ENCODE measurements at places on chromosomes 3 and 15.

DNA sequence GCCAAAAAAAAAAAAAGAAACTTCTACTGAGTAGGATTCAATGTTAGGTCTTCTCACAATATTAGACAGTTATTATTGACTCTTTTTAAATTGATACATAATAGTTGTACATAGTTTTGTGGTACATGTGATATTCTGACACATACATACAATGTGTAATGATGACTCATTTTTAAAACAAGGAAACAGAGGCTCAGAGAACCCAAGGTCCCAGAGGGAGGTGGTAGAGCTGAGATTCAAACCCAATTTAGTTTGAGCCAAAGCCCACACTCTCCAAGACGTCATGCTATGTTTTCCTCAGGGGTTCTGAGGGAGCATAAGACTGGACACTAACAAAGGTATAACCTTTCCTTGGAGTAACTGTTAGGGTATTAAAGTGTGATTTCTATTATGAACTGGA lies 40.6 kb downstream of the MYO5C start:
- H3K36me3 ChIP-seq: no peaks in the 10 kb centered on the region
- ATAC-seq: no peak
- no peaks in the 10 kb centered on the region for H3K27me3 ChIP-seq
- H3K27ac ChIP-seq: peak overlapping the region; percentile 73
- peaks cover 37% of the 10 kb centered on the region for H3K4me1 ChIP-seq

DNA sequence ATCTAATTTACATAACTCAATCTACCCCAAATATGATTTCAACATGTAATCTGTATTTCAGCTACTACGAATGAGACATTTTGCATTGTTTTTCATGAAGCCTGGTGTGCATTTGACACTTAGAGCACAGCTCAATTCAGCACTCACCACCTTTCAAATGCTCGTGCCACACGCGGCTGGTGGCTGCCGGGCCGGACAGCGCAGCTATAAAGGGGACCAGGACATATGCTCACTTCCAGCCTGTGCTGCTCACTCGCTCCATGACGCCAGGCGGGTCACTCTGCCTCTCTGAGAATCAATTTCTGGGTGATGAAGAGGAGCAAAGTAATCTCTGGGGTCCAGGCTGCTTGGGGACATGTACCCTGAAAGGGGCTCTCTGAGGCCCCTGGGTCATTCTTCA lies 93.1 kb downstream of the WNT7A start:
- H3K4me3 ChIP-seq: no peak overlapping the region
- ATAC-seq: no peak
- H3K27me3 ChIP-seq: peaks cover 40% of the 10 kb centered on the region
- H3K4me1 ChIP-seq: peaks cover 6% of the 10 kb centered on the region

- no peaks in the 10 kb centered on the region for H3K36me3 ChIP-seq
- H3K27me3 ChIP-seq: peaks cover 8% of the 10 kb centered on the region
- no peak overlapping the region for H3K4me3 ChIP-seq
- no peak for ATAC-seq
- no peaks in the 10 kb centered on the region for H3K4me1 ChIP-seq
Observed at GRCh38 chr3:115581362-115582135, 41.8 kb upstream of the GAP43 start.

DNA sequence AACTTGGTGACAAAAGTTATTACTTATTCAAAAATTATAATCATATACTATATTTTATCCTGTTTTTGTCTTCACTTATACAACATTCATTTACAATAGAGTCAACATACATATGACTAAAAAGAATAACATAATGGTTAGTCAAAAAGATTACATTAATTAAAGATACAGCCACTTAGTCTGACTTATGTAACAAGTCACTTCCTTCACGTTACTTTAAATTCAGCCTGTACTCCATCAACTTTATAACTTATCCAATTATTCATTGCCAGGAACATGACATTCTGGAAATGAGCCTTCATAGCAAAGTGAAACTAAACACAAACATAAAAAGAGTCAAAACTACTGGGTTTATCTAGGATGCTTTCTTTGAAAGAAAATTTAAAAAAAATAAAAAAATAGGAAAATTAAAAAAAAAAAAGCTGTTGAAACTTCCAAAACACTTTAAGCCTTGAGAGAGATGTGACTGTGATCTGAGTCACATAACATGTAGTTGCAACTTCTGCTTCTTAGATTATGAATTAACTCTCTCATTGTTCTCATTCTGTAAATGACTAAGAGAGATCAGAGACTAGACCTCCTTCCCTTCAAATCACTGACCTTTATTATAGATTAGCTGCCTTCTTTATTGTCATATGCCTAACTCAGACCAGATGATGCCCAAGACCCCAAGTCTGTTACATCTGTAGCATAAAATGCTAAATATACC lies 107.8 kb downstream of the MYRIP start:
- H3K27me3 ChIP-seq: no peaks in the 10 kb centered on the region
- H3K27ac ChIP-seq: no peak overlapping the region
- no peaks in the 10 kb centered on the region for H3K36me3 ChIP-seq
- no peak overlapping the region for H3K4me3 ChIP-seq
- no peaks in the 10 kb centered on the region for H3K4me1 ChIP-seq
- no peak for ATAC-seq

GRCh38 chr3:57383406-57383805 lies 90.9 kb upstream of the ASB14 start:
- no peak for ATAC-seq
- H3K36me3 ChIP-seq: no peaks in the 10 kb centered on the region
- no peaks in the 10 kb centered on the region for H3K27me3 ChIP-seq
- no peak overlapping the region for H3K4me3 ChIP-seq

- no peak for ATAC-seq
- H3K4me3 ChIP-seq: no peak overlapping the region
- peaks cover 5% of the 10 kb centered on the region for H3K4me1 ChIP-seq
- H3K36me3 ChIP-seq: no peaks in the 10 kb centered on the region
Observed at GRCh38 chr15:28953573-28954195, 67.9 kb downstream of the APBA2 start.

DNA sequence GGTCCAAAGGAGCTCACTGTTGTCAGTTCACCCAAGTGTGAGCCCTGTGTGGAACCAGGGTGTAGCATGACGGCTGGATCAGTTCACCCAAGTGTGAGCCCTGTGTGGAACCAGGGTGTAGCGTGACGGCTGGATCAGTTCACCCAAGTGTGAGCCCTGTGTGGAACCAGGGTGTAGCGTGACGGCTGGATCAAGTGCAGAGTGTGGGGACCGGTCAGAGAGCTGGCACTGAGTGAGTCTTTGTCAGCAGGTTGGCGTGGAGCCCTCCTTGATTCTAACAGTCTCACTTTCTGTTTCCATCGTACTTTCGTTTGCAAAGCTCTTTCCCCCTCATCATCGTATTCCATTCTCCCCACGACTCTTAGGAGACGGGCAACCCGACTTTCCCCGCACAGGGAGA lies 57.9 kb upstream of the DLG1 start:
- peaks cover 14% of the 10 kb centered on the region for H3K36me3 ChIP-seq
- H3K27me3 ChIP-seq: peaks cover 31% of the 10 kb centered on the region
- no peak overlapping the region for H3K4me3 ChIP-seq

DNA sequence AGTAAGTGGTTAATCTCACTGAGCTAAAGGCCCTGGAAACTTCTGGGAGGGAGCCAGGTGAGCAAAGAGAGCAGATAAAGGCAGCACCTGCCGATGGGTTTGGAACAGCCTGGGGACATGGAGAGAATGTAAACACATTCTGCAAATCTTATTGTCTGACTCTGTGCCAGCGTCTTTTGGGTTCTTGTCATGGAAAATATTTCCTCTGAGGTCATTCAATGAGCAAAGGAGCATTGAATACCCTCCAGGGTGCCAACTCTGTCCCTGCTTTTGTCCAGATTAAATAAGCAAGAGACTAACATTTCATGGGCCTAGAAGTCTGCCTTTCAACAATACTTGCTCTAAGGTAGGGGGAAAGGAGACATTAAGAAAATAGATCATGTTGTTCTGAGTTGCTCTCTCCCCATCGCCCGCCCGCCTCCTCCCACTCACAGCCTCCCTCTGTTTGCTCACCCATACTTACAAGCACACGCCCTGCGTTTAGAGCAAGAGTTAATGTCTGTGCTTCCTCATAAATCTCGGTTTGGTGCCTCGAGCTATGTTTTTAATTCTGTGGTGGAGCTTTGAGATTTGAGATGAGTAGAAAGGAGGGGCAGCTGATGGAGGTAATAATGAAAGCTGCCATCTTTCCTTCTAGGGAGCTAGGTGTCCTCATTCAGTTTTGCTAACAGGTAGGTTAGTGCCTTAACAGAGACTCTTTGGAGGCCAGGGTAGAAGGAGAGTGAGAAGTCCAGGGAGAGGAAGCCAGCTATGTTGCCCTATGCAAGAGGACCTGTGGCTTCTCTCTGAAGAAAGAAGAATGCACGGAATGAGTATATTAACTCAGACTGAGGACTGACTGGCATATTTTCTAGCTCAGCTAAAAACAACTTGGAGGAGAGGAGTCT lies 132.9 kb downstream of the TPRG1 start:
- H3K4me1 ChIP-seq: peaks cover 10% of the 10 kb centered on the region
- no peaks in the 10 kb centered on the region for H3K36me3 ChIP-seq
- H3K4me3 ChIP-seq: no peak overlapping the region
- H3K27ac ChIP-seq: no peak overlapping the region

DNA sequence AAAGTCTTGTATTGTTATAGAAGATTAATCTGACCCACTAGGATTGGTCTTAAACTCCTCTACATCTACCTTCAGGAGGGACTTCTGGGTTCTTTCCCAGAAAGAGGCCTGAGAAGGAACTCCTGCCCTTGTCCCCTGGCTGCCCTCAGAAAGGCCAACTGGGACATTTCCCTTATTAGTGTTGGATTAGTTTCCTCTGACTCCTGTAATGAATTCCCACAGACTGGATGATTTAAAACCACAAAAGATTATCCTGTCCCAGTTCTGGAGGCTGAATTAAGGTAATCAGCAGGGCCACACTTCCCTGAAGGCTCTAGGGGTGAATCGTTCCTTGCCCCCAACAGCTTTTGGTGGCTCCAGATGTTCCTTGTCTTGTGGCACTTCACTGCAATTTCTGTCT lies 102.8 kb upstream of the NMNAT3 start:
- ATAC-seq: no peak
- no peak overlapping the region for H3K4me3 ChIP-seq
- H3K36me3 ChIP-seq: no peaks in the 10 kb centered on the region
- no peaks in the 10 kb centered on the region for H3K27me3 ChIP-seq
- H3K4me1 ChIP-seq: no peaks in the 10 kb centered on the region
- H3K27ac ChIP-seq: no peak overlapping the region

GRCh38 chr3:149277331-149277813 lies 55.7 kb upstream of the CP start:
- H3K4me1 ChIP-seq: peaks cover 20% of the 10 kb centered on the region
- H3K36me3 ChIP-seq: no peaks in the 10 kb centered on the region
- peak overlapping the region; percentile 69 for H3K27ac ChIP-seq
- peak; percentile 69 for ATAC-seq

- ATAC-seq: peak; percentile 70
- peaks cover 44% of the 10 kb centered on the region for H3K27me3 ChIP-seq
- no peaks in the 10 kb centered on the region for H3K4me1 ChIP-seq
- no peaks in the 10 kb centered on the region for H3K36me3 ChIP-seq
- H3K4me3 ChIP-seq: no peak overlapping the region
- no peak overlapping the region for H3K27ac ChIP-seq
Observed at GRCh38 chr15:73426323-73426994, 16.5 kb upstream of the REC114 start.

DNA sequence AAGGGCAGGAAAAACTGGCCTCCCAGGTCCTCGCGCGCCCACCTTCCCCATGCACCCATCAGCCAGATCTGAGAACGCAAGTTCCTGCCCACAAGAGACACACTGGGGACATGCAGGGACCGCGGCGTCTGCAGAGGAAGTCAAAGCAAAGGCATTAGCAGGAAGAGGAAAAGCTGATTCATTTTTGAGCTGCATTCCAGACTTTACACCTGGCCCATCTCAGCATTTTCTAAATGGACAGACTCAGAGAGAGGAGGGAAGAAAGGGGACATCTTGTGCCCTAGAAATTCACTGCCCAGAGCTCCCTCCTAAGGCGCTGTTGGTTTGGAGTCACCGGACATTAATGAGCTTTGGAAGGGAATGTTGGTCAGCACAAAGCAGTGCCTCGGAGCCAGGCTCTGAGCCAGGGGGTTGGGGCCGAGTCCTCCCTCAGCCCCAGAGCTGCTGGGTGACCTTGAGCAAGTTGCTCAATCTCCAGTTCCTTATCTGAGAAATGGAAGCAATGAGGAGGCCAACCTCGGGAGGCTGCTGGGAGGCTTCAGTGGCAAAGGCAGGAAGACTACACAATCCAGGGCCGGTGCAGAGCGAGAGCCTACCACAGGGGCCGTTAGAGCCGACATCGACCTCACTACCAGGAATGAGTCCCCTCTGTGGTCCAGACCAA lies 150.5 kb upstream of the IQSEC1 start:
- no peaks in the 10 kb centered on the region for H3K36me3 ChIP-seq
- H3K27me3 ChIP-seq: peaks cover 18% of the 10 kb centered on the region
- no peak overlapping the region for H3K4me3 ChIP-seq
- H3K27ac ChIP-seq: no peak overlapping the region
- no peaks in the 10 kb centered on the region for H3K4me1 ChIP-seq

- H3K4me1 ChIP-seq: peaks cover 6% of the 10 kb centered on the region
- ATAC-seq: no peak
- no peak overlapping the region for H3K4me3 ChIP-seq
- peaks cover 14% of the 10 kb centered on the region for H3K36me3 ChIP-seq
Observed at GRCh38 chr3:169804681-169805080, 8.0 kb upstream of the LRRIQ4 start.

GRCh38 chr15:66025972-66026371 lies 156.7 kb downstream of the RAB11A start:
- H3K36me3 ChIP-seq: no peaks in the 10 kb centered on the region
- peaks cover 5% of the 10 kb centered on the region for H3K4me1 ChIP-seq
- no peak overlapping the region for H3K27ac ChIP-seq
- ATAC-seq: no peak

GRCh38 chr3:184637705-184638104 lies 74.2 kb downstream of the MAGEF1 start:
- ATAC-seq: no peak
- no peak overlapping the region for H3K4me3 ChIP-seq
- no peak overlapping the region for H3K27ac ChIP-seq
- peaks cover 30% of the 10 kb centered on the region for H3K27me3 ChIP-seq

GRCh38 chr3:157953565-157953964 lies 152.7 kb downstream of the SHOX2 start:
- H3K27ac ChIP-seq: no peak overlapping the region
- no peak overlapping the region for H3K4me3 ChIP-seq
- no peaks in the 10 kb centered on the region for H3K4me1 ChIP-seq
- no peak for ATAC-seq
- no peaks in the 10 kb centered on the region for H3K36me3 ChIP-seq

DNA sequence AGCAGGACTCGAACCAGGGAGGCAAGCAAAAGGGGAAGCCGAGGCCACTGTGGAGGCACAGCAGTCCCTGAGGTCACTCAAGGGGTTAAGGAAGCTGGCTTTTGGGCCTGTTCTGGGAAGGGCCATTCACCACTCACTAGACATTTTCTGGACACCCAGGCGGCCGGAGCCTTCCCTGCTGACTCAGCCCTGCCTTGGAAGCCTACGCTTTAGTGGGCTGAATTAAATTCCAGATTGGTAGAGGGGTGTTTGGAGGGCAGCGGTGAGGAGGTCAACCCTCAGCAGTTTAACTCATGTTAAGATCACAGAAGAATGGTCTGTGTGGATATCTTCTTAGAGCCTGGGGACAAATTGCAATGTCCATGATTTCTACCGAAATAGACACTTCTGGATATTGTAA lies 152.8 kb downstream of the GABRG3 start:
- no peaks in the 10 kb centered on the region for H3K36me3 ChIP-seq
- no peak overlapping the region for H3K4me3 ChIP-seq
- no peak for ATAC-seq

GRCh38 chr15:70032509-70032908 lies 65.2 kb downstream of the TLE3 start:
- H3K36me3 ChIP-seq: peaks cover 6% of the 10 kb centered on the region
- H3K27me3 ChIP-seq: no peaks in the 10 kb centered on the region
- H3K27ac ChIP-seq: peak overlapping the region; percentile 51
- H3K4me3 ChIP-seq: no peak overlapping the region
- H3K4me1 ChIP-seq: peaks cover 64% of the 10 kb centered on the region

All from stimulated activated memory B cell treated with anti-CD40 and anti-IgM and Interleukin-4, amounts not matched to agents 10 μg/mL and 1 μg/mL and 100 μg/mL, for 72 hours (primary cell).